Dorsolateral prefrontal cortex (tissue), 122 donors: ENCODE measurements at places on chromosomes 4 and X. TPM values are rescaled to one million over a fixed set of nuclear protein-coding genes. Genes with fewer than 3 reads are reported as not detected.

DNA sequence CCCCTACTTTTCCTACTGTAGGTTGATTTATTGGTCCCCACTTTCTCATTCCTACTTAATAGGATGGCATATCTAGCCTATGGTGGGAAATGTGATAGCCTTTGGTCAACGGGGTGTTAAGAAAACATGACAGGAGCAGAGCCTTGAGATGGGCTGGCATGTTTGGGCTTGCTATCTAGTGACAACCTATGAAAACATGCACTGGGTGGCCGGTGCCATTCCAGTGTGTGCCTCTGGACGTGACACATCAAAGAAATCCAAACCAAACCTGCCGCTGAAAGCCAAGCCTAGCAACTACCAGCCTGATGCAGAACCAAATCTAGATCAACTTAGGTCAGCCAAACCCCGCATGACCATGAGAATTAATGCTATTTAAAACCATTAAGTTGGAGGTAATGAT lies 317.6 kb downstream of the DMD start:
- no peak for DNase-seq

DNA sequence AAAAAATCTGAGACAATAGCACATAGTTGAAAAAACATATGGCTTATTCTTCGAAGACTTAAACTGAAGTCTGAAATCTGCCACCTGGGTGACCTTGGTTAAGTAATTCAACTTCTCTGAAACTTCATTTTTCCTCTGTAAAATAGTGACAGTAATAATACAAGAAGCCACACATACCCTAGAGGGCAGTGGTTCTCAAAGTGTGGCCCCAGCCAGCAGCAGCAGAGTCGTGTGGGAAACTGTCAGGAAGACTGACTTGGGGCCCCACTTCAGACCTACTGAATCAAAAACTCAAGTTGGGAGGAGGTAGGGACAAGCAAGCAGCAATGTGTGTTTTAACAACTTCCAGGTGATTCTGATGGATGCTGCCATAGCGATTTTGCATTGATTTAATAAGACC lies 249.9 kb downstream of the HNRNPD start:
- DNase-seq, result no peak

DNA sequence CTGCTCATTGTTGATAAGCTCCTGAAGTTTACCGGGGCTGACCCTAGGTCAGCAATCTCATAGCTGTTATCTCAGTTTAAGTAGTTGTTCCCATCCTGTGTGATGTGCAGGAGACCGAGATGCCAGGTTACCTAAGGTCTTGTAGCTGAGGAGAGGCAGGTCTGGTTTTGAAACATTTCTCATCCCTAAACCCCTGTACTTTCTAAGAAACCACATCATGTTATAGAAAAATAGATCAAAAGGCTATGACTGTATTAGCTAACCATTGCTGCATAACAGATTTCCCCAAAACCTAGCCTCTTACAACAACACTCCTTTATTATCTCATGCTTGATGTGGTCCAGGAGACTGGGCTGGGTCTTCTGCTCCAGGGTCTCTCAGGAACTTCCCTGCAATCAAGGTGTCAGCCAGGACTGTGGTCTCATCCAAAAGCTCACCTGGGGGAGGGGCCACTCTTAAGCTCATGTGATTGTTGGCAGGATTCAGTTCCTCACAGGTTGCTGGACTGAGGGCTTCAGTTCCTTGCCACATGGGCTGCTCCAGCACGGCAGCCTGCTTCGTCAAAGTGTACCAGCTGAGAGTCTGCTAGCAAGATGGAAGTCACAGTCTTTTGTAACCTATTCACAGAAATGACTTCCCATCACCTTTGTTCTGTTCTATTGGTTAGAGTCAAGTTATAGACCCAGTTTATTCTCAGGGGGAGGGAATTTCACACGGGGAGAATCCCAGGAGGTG lies 60.9 kb upstream of the CLCN4 start:
- DNase-seq, result no peak

DNA sequence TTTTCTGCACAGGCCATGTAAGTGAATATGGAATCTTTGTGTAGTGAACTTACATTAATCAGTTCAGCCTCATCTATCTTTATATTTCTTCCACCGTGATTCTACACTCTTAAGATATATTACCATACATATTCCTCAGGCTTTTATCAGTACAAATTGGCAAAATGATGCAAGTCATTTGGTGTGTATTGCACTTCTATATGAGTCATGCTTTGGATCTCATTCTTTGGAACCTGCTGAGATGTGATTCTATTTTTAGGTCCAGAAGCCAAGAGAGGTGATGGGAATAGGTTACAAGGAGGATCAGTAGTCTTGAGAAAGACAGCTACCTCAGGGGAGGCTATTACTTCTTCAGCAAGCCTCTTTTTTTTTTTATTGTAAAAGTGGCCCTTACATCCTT lies 204.4 kb downstream of the ZNF330 start:
- no peak for DNase-seq

GRCh38 chrX:117274965-117275364 lies 812.2 kb upstream of the CT83 start:
- DNase-seq, result no peak

DNA sequence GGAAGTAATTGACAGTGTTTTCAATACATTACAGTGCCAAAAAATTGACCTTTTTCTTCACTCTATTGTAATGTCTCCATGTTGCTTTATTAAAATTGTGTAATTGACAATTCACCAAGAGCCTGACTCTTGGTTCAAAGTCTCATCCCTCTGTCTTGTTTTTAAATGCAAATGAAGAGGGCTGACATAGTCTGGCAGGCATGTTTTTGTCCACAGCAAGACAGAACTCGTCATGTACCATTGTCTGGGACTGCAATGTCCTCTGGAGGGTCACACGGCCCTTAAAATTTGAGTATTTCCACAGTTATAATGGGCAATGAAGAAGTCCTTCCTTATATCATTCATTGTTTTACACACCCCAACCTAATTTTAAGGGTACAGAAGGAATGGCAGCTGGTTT lies 38.0 kb upstream of the FBXW7 start:
- DNase-seq, result no peak

DNA sequence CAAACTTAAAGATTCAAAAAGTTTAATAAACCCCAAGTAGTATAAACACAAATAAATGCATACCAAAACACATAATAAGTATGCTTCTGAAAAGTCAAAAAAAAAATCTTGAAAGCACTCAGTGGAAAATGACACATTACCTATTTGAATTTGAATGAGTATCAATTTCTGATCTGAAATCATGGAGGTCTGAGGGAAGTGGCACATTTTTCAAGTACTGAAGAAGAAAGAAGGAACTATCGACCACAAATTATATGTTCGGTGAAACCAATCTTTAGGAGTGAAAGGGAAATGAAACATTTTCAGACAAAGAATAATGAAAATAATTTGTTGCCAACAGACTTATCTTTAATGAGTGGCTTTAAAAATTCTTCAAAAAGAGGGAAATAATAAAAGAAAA lies 12.1 kb upstream of the F9 start:
- no peak for DNase-seq

- no peak for DNase-seq
These were observed 83.7 kb upstream of the GC start for GRCh38 chr4:71867598-71867997.

DNA sequence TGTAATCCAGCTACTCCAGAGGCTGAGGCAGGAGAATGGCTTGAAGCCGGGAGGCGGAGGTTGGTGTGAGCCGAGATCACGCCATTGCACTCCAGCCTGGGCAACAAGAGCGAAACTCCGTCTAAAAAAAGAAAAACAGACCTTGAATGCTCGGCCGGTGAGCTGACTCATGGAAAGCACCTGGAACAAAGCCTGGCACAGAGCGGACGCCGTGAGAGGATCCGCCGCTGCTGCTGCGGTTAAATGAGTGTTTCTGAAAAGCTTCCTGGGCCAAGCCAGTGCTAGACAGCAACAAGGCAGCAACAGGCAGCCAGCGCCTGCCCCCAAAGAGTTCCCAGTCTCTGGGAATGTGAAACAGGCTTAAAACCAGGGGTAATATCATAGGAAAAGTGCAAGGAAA lies 186.4 kb downstream of the AFAP1 start:
- no peak for DNase-seq

GRCh38 chrX:103175944-103176753 lies 38.8 kb upstream of the BEX4 start:
- peak; percentile 47 for DNase-seq

- DNase-seq, result peak; percentile 50
These were observed 77.8 kb upstream of the SH3RF1 start for GRCh38 chr4:169348541-169348940.

GRCh38 chrX:40465735-40466551 lies 114.8 kb upstream of the ATP6AP2 start:
- DNase-seq, result no peak

DNA sequence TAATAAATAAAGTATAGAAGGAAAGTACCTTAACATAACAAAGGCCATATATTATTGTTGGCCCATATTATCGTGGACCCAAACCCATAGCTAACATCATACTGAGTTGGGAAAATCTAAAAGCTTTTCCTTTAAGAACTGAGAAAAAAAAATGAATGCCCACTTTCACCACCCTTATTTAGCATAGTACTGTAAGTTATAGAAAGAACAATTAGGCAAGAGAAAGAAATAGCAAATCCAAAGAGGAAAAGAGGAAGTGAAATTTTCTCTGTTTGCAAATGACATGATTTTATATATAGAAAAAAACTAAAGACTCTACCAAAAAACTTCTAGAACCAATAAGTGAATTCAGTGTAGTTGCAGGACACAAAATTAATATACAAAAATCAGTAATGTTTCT lies 1854.6 kb downstream of the PCDH7 start:
- no peak for DNase-seq

GRCh38 chrX:129698150-129698549 lies 40.6 kb upstream of the XPNPEP2 start:
- DNase-seq, result no peak

DNA sequence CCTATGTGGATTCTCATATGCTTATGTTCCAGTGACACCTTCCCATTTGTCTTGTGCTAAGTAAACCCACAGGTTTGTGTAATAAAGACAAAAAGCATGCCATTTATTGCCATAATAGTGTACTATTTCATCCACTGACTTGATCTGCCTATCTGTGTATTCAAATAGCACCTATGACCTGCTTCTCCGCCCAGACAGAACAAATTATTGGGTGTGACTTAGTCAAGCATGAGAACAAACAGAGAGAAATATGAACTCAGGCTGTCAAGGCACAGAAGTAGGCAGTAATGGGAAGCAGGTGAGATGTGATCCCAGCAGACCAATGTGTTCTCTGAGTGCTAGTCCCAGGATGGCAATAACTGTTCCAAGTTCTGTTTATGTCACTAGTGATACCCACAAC lies 25.4 kb downstream of the ELOVL6 start:
- no peak for DNase-seq

DNA sequence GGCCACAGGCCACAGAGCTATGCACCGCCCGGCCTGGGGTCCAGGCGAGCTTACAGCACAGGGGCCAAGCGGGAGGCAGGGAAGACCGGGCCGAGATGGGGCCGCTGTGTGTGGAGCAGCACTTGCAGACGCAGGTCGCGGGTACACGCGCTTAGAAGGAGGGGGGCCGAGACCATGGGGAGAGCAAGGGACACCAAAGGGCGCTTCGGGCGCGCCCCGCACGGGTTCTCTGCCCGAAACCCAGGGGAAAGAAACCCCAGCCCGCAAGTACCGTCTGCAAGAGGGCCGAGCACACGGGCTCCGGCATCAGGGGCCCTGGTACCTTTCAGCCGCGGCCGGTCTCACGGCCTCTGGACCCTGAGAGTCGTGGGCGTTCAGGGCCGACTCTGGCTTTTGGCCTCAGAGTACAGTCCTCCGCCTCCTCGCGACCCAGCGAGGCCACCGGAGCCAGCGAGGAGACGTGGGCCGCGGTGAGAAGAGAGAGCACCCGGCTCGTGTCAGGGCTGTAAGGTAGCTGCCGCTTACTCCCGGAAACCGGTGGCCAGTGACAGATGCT lies 342 bp downstream of the EOLA2 start:
- DNase-seq, result no peak

- no peak for DNase-seq
These were observed 15.2 kb downstream of the BLTP1 start for GRCh38 chr4:122167369-122167768.

- DNase-seq, result no peak
These were observed 36.2 kb downstream of the CTBP1 start for GRCh38 chr4:1212546-1213335.

DNA sequence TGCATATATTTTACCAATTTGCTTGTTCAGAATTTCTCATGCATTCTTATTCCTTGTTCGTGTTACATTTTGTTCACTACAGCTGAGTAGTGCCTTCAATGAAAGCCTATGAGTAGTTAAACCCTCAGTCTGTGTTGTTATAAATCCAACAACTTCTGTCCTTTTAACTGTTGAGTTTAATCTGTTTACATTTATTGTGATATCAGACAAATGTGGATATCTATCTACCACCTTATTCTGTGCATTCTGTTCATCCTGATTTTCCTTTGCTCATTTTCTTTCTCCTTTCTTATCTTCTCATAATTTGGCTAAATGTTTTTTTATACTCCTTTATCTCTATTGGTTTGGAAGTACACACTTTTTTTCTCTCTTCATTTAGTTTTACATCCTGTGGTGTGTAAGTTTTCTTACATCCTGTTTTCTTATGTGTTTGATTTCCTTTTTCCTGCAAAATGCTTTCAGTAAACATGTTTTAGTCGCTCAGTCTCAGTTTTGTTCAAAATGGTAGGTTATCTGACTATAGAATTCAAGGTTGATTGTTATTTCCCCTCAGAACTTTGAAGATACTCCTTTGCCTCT lies 54.2 kb downstream of the CASP6 start:
- no peak for DNase-seq

- DNase-seq, result no peak
These were observed 197.8 kb downstream of the EDA start for GRCh38 chrX:69813677-69814076.

- DNase-seq, result no peak
These were observed 846.7 kb upstream of the PRKX start for GRCh38 chrX:4560192-4560591.

DNA sequence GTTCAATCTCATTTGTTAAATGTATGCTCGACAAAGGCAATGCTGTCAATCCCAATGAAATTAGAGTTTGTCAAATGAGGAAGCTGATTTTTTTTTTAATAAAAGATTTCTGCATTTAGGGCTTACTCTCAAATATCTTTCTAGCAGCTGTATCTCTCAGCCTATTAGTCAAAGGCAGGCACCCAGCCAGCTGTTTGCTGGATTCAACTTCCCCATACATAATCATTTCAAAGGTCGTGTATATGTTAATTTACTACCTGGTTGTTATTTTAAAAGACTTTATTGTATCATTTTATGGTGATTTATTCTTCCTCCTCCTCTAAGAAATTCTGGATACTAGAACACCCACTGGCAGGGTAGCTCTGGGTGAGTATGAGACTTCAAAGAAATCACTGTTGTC lies 27.1 kb downstream of the RAI2 start:
- DNase-seq, result no peak

- DNase-seq, result no peak
These were observed 51.9 kb upstream of the TADA2B start for GRCh38 chr4:6991249-6991648.

GRCh38 chrX:47880927-47881326 lies 44.2 kb downstream of the ZNF81 start:
- no peak for DNase-seq

The SPANXB1 gene
- total RNA-seq, result not detected

The ARMCX6 gene
- total RNA-seq, result 26.4 TPM

The POU3F4 gene
- total RNA-seq, result 2.0 TPM

The MMRN1 gene
- 2.3 TPM for total RNA-seq

The FAM9C gene
- not detected for total RNA-seq

The DDX3X gene
- total RNA-seq, result 169 TPM

The NMU gene
- 1.4 TPM for total RNA-seq

The CHRDL1 gene
- 43.3 TPM for total RNA-seq

The COMMD8 gene
- 9.3 TPM for total RNA-seq
